ENCODE measurements at places on chromosomes 2 and 18.
A peak's percentile ranks its signal among the peaks of the same experiment; 100 is the strongest.

DNA sequence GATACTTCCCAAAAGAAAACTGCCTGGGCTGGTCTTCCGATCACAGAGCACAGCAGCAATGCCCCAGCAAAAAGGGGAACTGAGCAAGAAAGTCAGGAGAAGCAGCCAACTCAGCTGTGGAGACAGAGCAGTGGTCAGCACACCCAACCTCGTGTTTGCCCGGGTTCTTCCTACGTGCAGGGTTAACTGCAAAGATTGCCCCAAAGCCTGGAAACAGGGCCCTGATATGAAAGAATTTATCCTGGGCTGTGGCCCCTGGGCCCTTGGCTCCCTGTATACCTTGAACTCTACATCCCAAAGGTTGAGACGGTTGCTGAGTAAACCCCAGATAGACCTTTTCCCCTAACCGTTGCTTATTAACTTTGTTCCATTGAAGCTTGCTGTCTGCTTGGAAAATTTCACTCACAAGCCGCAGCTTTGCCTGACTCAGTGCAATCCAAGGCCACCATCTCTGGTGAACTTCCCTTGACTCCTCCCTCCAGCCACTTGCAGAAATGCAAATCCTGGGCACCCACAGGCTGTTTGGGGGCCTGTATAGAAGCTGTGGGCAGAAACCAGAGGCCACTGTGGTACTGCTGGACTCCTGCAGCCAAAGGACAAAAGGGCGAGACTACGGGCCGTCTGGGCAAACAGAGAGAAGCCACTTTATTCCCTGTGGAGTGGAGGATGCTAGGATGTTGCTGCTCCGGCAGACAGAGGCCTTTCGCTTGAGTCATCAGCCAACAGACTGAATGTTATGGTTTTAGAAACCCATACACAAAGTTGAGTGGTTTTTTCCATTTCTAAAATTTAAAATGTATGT, 18.2 kb downstream of the NRP2 start:
- DNase-seq, result peak; percentile 52

DNA sequence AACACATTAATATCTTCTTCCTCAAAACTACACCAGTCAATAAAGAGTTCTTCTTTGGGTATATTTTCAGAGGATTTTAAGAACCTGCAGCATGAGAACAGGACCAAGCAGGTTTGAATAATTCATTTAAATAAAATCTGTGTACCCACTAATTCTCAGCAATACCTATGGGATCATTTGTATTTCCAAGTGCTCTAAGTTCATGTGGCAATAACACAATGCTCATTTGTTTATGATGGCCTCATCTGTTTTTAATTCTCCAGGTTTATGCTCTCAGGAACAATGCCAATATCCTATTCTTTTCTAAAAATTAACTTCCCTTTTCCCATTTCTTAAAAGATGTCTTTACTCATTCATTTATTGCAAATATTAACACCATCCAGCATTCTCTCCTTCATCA, 264.7 kb downstream of the METTL4 start:
- DNase-seq, result no peak

GRCh38 chr18:51639541-51639940, 442.1 kb upstream of the MEX3C start:
- no peak for DNase-seq

GRCh38 chr2:150375333-150375732, 112.1 kb downstream of the RND3 start:
- no peak for DNase-seq
